Activated CD4-positive, alpha-beta T cell treated with anti-CD3 and anti-CD28 coated beads for 4 hours (primary cell): ENCODE measurements at places on chromosomes 1 and 21.

- DNase-seq, result peak; percentile 7
These were observed 554 bp downstream of the EVA1C start for GRCh38 chr21:32413015-32413504.

DNA sequence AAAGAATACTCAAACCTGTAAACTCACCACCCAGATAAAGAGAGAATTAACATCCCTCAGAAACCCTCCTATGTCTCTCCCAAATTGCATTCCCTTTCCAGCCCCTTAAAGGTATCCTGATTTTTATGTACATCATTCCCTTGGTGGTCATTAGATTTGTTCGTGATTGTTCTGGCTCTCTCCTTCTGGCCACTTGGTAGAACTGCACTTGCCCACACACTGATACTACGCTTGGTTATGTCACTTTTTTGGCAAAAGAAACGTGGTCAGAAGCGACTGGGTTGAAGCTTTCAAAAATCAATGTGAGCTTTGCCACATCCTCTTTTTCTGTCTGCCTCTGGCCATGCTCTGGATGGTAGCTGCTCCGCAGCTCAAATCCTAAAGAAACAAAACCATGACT, 76.3 kb downstream of the KRTAP19-8 start:
- DNase-seq, result no peak

GRCh38 chr1:198669023-198669698, 30.3 kb downstream of the PTPRC start:
- DNase-seq, result no peak

GRCh38 chr1:236800002-236800620, 5.0 kb downstream of the MTR start:
- DNase-seq, result no peak

- no peak for DNase-seq
These were observed 243.6 kb upstream of the TMEM51 start for GRCh38 chr1:14909920-14910460.

DNA sequence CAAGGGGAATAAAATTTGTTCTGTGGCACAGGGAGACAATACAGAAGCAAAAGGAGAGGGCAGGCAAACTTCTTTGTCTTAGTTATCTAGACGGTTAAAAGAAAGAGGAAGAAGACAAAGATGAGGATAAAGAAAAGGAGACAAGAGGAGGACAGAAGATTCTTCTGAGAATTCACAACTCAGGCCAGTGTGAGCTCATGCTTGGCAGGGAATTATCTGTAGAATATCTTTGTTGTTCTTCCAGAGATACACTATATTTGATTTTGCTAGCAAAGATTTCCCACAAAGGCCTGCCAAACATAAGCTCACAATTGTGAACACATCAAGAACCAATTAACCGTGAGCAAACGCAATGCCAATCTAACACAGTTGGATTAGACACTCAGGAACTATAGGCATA, 21.4 kb downstream of the SLC16A1 start:
- no peak for DNase-seq

- no peak for DNase-seq
These were observed 13.2 kb upstream of the PRAMEF12 start for GRCh38 chr1:12760256-12760795.

GRCh38 chr1:215544566-215544965, 22.5 kb upstream of the KCTD3 start:
- DNase-seq, result no peak

GRCh38 chr1:14934867-14935266, 218.7 kb upstream of the TMEM51 start:
- DNase-seq, result no peak

GRCh38 chr21:44024257-44024656, 12.1 kb downstream of the TRAPPC10 start:
- no peak for DNase-seq

GRCh38 chr1:215345766-215346165, 221.3 kb upstream of the KCTD3 start:
- DNase-seq, result no peak

- no peak for DNase-seq
These were observed 22.9 kb upstream of the CASZ1 start for GRCh38 chr1:10819198-10819901.

- no peak for DNase-seq
These were observed 23.4 kb downstream of the WDR4 start for GRCh38 chr21:42855937-42856335.

DNA sequence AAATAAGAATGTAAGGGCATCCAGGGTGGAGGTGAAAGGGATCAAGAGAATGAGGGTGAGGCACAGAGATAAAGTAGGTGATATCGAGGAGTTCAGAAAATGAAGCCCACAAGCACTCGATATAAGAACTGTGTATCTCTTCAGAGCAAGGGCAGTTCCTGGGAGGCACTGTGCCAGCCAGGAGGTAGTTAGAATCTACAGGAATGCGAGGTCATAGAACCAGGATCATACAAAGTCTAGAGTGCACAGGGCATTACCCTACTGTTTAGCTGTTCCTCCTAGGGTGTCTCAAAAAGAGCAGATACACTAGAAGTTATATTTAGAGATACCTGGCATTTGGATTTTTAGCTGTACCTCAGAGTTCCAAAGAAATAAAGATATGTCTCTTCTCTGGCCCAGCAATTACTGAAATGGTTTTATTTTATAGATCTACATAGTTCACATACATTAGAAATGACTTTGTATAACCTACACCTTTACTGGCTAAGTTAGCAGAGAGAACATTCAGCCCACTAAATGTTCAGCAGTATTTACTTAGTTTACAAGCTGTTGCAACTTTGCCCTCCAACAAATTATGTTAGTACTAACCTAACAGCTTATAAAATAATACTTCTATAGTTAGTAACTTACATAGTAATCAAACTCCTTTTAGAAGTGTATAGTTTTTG, 1.6 kb downstream of the OVAAL start:
- DNase-seq, result no peak

DNA sequence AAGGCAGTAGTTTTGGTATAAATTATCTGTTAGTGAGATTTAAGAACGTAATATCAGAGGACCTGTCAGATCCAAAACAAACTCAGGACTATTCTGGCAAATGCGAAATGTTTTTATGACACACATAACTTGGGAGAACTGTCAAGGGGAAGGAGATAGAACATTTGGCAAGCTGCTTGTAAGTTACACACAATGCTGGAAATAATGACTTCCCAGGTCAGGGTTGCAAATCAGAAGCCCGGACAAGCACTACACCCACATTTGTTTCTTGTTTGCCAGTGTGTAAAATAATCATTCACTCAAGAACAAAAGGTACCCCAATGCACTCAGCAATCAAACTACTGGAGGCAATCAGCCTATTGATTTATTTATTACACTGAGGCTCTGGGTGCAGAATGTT, 354.7 kb downstream of the KCNH1 start:
- no peak for DNase-seq

GRCh38 chr1:93607814-93608186, 73.8 kb downstream of the BCAR3 start:
- DNase-seq, result no peak

- DNase-seq, result no peak
These were observed 90.0 kb upstream of the TLR5 start for GRCh38 chr1:223233019-223233409.

DNA sequence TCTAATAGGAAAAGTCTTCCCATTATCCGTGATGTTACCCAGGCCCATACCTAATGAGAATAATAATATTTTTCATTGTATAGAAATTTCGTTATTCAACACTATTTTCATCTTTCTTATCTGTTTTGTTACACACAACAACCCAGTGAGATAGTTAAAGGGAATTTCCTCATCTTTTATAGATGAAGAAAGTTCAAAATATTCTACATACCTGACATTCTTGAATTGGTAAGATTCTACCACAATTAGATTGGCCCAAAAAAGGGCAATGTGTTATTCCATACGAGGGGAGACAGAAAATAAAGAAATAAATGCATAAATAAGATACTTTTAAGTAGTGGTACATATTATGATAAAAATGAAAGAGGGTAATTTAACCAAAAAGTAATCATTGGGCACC, 405.5 kb upstream of the ADAMTS5 start:
- DNase-seq, result no peak

DNA sequence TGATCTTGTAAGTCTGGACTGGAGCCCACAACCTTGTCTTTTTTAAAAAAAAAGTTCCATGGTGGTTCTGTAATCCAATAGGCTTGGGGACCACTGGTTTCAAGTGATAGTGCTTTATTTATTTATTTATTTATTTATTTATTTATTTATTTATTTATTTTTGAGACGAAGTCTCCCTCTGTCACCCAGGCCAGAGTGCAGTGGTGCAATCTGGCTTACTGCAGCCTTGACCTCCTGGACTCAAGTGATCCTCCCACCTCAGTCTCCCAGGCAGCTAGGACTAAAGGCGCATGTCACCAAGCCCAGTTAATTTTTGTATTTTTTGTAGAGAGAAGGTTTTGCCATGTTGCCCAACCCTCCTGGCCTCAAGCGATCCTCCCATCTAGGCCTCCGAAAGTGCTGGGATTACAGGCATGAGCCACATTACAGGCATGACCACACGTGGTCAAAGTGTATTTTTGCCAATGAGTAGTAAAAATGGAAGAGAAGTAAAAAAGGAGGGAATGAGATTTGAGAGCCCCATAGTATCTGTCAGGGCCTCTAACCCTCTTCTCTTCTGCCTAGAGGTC, 44.8 kb upstream of the ARHGAP29 start:
- no peak for DNase-seq

DNA sequence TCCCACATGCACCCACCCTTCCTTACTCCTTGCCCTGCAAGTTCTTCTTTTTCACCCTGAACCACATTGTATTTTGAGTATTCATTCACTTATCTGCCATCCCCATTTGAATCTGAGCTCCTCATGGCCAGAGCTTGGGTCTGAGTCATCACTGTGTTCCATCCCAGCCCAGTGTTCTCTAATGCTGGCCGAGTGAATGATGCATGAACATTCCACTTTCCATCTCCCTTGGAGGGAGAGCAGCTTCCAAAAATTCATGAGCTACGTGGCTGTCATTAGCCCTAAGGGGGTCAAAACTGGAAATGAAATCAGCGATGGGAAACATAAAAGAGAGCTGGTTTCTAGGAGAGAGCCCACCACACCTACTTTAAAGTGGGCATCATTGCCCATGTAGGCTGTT, 187.0 kb upstream of the USP24 start:
- DNase-seq, result no peak

DNA sequence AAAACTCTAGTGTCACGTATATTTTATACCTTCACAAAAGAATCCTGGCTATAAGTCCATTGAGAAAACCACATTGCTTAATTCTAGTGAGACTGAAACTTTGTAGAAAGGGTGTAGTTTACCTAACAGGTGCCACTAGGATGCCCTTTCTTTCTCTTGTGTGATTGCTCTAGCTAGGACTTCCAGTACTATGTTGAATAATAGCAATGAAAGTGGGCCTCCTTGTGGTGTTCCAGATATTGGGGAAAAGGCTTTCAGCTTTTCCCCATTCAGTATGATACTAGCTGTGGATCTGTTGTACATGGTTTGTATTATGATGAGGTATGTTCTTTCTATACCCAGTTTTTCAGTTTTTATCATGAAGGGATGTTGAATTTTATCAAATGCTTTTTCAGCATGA, 39.7 kb upstream of the CHODL start:
- no peak for DNase-seq

GRCh38 chr1:231240531-231240882, 505 bp upstream of the GNPAT start:
- no peak for DNase-seq
